ENCODE measurements at places on chromosomes 5 and 9.

DNA sequence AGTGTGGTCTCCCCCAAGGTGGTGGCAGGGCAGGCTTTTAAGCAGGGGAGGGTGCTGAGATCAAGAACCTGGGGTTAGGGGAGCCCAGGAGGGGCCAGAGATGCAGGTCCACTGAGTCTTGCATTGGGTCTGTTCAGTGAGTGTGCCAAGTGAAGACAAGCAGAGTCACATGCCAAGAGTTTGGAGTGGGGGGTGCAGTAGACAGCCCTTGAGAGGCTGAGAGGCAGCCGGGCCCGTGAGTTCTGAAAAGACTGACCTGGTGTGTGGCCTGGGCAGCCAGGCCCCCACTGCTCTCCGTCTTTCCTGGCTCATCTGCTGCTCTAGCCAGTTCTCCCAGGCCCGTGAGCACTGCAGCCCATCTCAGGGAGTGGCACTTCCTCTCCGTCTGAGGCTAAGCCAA is 120.0 kb downstream of the DAB2IP start:
- no peak for DNase-seq

DNA sequence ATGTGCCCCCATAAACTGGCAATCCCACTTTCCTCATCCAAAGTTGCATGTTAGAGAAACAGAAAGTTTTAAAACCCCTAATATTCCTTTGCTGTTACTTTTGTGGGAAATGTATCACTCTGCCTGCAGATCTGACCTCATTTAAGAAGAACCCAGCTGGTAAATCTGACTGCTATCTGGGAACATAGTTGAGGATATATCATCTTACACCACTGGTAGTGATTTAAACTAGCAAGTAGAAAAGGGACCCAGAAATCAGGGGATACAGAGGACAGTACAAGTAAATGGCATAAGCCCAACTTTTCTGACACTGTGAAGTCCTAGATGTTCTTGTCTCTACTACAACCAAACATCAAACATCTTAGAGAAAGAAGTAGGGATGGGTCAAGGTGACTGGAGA is 1060.5 kb upstream of the DMAC1 start:
- DNase-seq: no peak

DNA sequence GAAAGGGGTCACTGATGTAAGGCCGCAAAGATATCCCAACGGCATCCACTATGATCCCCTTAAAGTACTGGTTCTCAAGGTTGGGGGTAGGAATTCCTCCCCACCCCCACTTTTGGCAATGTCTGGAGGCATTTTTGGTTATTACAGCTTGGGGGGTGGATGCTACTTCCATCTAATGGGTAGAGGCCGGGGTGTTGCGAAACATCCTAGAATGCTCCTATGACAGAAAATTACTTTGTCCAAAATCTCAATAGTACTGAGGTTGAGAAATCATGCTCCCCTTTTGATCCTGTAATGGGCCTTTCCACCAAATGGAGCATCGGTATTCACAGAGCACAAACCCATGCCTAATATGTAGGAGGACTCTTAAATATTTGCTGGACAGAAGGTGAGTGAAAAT is 20.8 kb upstream of the TCERG1 start:
- no peak for DNase-seq

GRCh38 chr9:1855726-1856125 is 159.4 kb upstream of the SMARCA2 start:
- DNase-seq: no peak

DNA sequence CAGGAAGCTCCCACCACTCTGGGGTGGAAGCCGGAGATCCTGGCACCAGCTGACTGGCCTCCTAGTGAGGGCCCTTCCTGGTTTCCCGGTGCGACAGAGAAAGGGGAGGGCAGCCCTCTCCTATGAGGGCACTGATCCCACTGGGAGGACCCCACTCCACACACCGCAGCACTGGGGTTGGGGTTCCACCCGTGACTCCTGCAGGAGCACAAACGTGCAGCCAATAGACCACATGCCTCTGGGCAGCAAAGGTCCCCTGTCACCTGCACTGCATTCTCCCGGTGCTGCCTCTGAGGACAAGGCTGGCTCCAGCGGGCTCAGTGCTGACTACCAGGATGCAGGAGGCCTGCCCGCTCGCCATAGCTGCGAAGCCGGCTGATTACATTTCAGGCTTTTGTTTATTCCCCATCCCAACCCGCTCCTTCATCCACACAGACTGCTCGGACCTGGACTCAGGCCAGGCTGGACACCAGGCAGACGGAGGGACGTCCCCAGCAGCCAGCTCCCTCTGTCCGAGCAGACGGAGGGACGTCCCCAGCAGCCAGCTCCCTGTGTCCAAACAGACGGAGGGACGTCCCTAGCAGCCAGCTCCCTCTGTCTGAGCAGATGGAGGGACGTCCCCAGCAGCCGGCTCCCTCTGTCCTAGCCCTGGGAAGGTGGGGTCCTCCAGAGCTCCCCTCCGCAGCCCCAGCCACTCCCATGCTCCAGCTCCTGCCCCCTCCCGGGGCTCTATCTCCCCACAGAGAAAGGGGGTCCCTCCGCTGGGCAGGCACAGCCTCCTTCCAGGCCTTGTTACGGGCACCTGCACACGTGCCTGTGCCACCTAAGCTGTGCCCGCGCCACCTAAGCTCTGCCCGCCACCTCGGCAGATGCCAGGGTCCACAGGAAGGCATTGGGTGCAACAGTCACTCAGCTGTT is 8.8 kb upstream of the CEP72 start:
- DNase-seq: no peak

DNA sequence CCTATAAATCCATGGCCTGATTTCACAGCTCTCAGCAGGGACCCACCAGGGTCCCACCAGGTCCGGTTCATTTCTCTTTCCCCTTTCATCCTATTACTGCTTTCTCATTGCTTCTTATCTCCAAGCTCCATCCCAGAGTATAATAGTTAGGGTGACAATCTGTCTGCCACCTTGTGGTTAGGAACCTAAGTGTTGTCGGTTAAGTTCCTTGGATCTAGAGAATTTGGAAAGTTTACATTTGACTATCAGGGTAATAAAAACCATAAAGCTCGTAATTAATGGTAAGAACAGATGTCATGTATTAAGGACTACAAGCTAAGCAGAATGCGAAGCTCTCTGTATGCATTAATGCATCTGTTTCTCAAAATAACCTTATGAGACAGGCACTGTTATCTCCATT is 259.1 kb downstream of the SH3GL2 start:
- DNase-seq: no peak

GRCh38 chr9:78030553-78031443 is 813 bp downstream of the GNAQ start:
- peak; percentile 81 for DNase-seq

GRCh38 chr5:80072103-80073073 is 37.2 kb downstream of the THBS4 start:
- DNase-seq: no peak

DNA sequence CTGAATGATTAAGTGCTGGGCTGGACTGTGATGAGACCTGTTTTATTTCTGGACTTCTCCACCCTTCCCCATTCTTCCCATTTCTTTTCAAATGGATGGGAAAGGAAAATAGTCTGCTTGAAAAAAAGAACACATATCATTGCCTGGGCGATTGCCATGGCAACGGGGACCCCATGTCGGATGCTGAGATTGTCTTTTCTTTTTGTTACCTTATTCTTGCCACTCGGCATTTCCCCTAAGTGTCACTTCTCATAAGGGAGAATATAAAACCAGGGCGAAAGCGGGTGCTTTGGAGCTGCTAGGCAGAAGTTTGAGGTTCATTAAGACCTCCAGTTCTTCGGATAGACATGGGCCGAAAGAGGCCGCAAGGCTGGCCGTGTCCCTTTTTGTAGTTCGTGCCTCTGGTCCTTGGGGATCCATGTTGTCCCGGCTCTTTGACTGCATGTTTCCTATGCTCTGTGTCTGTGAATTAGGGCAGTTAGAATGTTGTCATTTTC is 763 bp downstream of the FGD3 start:
- no peak for DNase-seq

DNA sequence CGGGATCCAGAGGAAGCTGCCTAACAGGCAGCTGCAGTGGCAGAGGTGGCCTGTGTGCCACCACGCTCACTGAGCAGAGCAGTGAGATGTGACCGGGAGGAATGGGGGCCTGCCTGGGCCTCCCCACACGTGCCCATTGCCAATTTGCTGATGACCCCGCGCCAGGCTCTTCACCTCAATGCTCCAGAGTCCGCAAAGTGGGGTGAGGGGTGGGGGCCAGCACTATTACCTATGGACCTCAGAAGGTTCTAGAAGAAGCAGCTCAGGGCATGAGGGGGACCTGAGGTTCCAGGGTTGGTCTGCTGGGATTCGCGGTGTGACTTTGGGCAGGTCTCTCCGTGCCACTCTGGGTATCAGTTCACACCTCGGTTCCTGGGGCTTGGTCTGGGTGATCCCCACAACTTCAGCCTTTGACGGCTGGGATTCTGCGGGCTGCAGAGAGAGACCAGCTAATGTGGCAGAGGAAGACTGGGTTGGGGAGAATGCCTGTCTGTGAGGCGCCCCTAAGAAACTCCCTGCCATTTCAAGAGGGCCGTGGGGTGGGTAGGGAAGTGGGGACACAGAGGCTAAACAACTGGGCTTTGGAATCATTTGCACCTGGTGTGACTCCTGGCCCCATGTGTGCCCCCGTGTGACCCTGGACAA is 231.0 kb upstream of the MVB12B start:
- DNase-seq: no peak

DNA sequence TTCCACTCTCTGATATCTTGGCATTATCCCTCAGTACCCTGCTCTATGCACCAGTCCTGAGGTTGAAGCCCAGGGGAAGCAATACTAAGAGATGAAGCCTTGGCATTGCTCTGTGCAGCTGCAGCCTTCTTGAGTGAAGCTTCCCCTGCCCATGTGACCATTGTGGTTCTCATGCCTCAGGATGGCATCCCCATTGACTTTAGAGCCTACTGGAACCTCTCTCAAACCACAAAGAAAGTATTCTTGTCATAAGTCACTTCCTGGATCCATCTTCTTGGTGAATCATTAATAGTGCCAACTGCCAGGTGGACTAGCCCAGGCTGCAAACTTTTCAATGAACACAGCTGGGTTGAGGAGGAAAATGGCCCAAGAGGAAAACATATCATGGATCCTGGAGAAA is 283.9 kb upstream of the RFX3 start:
- DNase-seq: no peak

DNA sequence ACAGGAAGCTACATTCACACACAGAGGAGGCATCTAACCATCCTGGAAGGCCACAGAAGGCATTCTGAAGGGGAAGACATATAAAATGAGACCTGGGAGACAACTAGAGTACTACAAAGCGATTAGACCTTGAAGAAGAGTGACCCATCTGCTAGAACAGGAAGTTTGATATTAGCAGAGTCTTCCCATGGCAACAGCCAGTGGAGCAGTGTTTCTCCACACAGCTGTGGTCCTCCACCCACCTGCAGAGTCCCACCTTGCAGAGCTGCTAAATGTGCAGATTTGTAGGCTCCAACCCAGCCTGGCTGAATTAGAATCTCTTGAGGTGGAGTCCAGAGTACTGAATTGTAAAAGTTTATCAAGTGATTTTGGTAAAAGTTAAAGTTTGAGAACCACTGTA is 267.0 kb downstream of the CETN3 start:
- DNase-seq: no peak

DNA sequence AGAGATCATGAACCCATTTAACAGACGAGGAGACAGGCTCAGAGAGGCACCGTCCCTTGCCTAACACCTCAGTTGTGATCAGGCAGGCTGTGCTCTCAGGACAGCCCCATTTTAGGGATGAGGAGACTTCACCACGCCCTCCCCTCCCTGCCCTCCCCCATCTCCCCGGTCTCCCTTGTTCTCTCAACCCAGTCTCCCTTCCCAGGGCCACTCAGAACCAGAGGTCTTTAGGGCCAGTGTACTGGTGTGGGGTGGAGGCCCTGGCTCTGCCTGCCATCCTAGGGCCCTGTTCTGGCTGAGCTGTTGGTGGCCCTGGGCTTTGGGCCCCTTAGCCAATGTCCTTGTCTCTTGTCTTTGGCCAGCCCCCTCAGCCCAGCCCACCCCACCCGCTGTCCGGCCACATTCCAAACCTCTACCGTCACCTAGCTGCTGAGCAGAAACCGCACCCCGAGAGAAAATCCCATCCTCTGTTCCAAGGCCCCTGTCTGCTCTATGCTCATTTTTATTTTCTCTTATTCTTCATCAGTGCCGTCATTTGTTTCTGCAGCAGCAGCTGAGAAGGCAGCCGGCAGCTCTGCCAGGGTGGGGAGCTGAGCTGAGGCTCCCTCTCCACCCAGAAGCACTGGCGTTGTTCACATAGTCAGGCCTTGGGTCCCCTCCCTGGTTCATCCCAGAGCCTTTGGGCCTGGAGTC is 33.9 kb downstream of the OLFML2A start:
- DNase-seq: peak; percentile 98

DNA sequence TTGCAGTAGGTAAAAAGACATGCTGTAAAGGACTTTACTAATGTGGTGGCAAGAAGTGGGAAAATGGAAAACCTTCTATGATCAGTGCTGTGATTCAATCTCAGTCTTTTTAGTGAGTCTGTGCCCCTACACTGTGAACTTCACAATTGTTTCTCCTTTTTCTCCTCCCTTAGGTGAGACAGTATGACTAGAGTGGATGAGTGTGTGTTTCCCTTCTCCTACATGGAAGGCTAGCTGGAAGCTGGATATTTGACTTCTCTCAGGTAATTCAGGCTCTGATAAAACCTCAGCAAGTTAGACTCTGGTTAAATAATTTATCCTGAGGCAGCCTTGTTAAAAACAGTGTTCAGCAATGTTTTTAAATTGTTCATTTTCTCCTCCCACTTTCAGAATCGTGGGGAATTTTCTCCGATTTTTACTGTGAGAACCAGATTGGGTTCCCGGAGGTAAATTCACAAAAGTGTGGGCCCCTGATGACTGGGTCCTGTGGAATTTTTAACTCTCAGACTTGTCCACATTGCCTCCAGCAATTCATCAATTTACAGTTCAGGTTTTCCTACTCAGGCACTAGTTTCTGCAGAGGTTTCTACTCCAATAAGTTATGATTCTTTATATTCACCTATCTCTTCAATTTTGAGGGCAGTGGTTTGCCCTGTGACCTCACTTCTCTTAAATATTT is 149.1 kb upstream of the PIK3R1 start:
- DNase-seq: no peak

- DNase-seq: no peak
Measured at GRCh38 chr5:115624994-115625393, 842 bp downstream of the TMED7 start.

- no peak for DNase-seq
Measured at GRCh38 chr9:97694769-97695168, 2.4 kb downstream of the XPA start.

DNA sequence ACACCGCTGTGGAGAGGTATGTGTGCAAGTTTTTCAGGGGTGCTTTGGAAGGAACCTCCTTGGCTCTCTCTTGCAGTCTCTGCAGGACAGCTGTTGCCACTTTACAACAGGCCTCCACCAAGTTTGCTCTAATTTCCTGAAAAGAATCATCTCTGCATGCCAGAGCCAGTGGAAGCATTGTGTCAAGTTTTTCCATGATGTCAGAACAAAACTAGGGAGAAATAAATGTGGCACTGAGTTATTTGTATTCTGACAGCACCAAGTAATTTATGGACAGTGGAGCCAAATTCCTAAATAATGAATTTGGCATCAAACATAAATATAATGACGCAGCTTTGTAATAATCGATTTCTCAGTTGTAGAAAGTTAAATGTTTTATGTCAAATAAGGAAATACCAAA is 146.9 kb downstream of the KIAA0825 start:
- peak; percentile 1 for DNase-seq

Data from astrocyte of the hippocampus (primary cell).